ENCODE measurements at places on chromosomes 3 and 15.

DNA sequence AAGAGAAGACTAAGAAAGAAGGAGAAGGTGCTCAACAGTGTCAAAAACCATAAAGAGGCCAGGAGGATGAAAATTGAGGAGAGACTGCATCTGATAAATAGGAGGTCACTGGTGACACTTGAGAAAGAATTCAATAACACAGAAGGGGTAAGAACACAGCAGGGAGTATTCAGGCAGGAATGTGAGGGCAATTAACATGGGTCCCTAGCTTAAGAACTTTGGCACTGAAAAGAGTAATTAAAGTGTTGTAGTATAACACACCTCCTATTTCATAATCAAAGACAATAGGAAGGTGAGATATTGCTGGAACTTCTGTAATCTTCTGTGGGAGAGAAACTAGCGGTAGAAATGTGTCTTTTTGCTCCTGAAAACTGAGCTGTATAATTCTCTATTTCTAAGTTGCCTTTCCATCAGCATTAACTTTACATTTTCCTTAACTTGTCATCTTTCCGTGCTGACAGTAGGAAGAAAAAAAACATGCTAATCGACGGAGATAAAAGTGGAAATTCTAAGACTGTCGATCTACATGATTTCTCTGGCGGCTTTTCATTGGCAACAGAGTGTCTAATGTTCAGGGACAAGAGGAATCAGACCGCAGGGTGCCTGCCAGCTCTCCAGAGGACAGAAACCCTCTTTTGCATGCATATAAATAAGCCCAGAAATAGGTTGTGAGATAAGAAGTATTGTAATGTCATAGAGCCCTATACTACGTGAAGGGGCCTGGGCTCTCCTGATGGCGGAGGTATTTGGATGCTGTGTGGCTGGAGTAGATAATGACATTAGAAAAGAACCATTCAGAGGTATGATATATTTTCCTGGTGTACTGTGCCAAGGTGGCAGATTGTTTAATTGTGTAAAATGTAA lies 147.9 kb upstream of the GAP43 start:
- no peak for DNase-seq

DNA sequence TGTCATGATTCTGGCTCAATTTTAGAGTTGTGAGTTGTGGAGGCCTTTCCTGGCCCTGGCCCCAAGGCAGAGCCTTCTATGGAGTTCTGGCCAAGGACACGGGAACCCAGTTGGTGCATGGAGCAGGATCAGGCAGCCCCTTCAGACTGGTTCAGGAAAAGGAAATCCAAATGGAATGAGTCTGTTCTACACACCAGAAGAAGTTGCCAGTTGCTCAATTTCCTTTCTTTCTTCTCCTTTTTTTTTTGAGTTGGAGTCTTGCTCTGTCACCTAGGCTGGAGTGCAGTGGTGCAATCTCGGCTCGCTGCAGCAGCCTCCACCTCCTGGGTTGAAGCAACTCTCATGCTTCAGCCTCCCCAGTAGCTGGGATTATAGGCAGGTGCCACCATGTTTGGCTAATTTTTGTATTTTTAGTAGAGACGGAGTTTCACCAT lies 28.9 kb upstream of the BHLHE40 start:
- no peak for DNase-seq

- no peak for DNase-seq
These were observed 19.1 kb upstream of the APEH start for GRCh38 chr3:49654955-49655556.

DNA sequence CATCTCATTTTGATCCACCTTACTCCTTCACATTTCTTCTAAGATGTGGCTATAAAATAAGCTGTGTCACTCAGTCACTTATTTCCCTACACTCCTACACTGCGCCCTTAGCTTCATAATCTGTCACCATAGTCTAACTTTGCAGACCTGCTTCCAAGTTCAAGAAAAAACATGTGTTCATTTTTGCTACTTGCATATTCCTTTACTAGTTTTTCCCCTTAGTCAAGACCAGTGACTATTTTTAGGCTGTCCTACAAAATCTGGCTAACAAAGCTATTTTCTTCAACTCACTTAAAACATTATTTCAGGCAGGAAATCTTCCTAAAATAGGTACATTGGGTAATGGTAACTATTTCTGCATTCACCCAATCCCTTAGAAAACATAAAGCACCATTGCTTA lies 272.5 kb downstream of the TBC1D5 start:
- no peak for DNase-seq

DNA sequence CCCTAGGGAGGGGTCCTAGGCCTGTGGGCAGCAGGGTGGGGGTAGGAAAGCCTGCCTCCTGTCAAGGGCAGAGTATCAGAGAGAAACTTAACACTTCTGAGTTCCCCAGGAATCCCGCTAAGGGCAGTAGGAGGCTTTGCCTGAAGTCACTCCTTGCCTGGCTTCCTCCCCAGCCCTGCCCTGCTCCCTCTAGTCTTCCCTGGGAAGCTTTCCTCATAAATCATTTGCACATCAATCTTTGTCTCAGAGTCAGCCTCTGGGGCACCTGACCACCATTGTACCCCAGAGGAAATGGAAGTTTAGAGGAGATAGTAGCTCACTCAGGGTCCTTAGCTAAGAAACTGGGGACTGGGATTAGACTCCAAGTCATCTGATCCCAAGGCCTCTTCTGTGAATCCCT lies 129.4 kb upstream of the TLE3 start:
- DNase-seq = no peak

GRCh38 chr3:16516695-16517481 lies 3.4 kb upstream of the RFTN1 start:
- peak; percentile 45 for DNase-seq

DNA sequence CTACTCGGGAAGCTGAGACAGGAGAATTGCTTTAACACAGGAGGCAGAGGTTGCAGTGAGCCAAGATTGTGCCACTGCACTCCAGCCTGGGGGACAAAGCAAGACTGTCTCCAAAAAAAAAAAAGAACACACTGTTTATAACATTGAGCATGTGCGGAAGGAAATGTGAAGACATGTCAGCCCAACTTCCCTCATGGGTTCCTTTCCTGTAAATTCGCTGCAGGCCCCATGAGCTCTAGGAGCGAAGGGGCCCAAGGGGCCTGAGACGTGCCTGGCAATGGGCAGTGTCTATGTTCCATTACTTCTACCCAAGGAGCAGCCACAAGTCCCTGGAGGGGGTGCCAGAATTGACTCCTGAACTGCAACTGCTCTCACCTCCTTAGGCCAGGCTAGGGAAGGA lies 3.2 kb downstream of the PFKFB4 start:
- DNase-seq = no peak

GRCh38 chr15:100879464-100880138 lies at the start of gene ALDH1A3:
ALDH1A3 (plus strand) TSS chr15:100879831; CDS start chr15:100879908, 77 bp downstream.
- no peak for DNase-seq

DNA sequence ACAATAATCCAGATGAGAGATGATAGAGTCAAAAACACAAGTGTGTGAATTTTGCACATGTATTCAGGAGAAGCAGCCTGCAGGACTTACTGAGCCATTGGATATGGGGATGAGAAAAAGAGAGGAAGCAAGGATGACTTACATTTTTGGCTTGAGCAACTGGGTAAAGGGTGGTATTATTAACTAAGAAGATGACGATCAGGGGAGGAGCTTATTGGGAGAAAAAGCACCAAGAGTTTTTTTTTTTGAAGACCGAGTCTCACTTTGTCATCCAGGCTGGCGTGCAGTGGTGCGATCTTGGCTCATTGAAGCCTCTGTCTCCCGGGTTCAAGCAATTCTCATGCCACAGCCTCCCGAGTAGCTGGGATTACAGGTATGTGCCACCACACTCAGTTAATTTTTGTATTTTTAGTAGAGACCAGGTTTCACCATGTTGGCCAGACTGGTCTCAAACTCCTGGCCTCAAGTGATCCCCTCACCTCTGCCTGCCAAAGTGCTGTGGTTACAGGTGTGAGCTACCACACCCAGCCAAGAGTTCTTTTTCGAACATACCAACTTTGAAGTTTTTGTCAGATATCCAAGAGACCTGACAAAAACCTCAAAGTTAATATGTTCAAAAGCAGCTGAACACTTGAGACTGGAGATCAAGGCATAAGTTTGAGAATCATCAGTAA lies 14.8 kb upstream of the SH3BP5 start:
- DNase-seq = no peak

GRCh38 chr15:59364248-59364647 lies 8.4 kb downstream of the MYO1E start:
- DNase-seq = no peak

- no peak for DNase-seq
These were observed 48.2 kb downstream of the TBL1XR1 start for GRCh38 chr3:177149106-177149505.

- DNase-seq = no peak
These were observed 32.2 kb upstream of the KLHL25 start for GRCh38 chr15:85826756-85827515.

DNA sequence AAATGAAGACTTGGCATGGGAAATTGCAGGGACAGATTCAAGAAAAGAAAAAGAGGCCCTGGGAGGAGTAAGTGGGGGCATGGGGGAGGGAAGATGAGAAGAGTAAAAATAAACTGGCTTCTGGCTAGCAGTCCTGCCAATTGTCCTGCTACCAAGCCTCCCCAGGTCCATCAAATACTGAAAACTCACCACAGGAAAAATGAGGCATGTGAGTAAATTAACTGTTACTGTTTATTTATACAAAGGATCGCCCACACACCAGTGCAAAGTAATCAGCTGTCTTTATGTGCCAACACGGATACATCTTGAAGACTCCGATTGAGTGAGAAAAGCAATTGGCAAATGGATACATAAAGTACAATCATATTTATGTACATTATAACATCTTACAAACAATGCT lies 10.7 kb upstream of the KLHL25 start:
- no peak for DNase-seq

DNA sequence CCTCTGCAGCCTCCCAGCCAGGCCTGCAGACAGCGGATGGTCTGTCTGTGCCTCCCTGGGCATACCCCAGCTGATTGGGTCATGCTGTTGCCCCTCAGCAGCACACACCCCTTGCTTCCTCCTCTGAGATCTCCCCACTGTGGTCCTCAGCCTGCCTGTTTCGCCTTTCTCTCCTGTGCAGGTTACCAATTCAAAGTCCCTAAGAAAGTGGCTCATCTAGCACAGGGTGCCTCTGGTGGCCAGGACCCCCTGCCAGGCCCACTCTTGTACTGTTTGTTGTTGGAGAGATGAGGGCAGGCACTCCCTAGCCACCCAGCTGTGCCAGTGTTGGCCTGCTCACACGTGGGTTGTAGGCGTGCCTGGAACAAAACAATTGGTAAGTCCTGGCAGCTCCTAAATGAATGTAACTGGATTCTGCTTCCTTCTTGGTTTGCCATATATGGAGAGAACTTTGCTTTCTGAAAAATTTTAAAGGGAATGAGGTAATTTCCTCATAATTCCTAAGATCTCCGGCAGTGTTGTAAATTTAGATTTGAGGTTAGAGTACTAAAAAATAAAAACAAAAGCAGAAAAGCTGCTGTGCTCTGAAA lies 213.2 kb upstream of the IL12A start:
- peak; percentile 65 for DNase-seq

DNA sequence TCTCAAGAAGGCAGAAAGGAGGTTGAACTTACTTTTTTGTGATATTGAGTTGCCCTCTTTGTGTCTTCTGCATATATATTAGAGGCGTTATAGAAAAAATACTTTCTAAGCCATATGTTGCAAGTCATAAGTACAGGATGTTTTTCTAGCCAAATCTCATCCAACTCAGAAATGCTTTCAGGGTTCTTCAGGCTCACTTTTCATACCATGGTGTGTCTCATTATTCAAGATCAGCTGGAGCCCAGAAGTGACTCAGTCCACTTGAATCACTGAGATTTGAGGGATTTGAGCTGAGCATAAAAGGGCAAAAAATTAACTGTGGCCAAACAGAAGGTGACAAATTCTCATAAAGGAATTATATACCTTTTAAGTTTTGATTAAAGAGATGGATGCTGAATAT lies 157.3 kb downstream of the WNT5A start:
- DNase-seq = peak; percentile 82

DNA sequence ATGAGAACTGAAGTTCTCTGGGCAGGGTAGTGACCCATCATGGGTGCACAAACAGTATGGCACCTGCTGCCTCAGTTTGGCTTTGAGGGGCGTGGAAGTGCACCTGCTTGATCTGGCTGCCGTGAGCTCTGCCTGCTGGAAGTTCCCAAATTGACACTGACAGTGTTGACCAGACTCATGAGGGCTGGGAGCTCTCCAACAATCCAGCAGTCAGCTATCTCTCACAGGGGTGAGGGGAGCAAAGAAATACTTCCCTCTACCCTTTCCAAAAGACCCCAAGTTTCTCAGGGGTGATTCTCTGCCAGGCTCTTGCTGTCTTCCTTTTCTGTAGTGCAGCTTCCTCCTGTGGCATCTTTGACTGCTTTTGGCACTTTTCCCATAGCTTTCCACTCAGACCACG lies 49.4 kb upstream of the ROBO1 start:
- DNase-seq = no peak

- DNase-seq = no peak
These were observed 254.3 kb upstream of the LRRC3B start for GRCh38 chr3:26368312-26368711.
